Brain (organoid and tissue), 16 donors: ENCODE measurements at places on chromosomes 13 and 19. TPM values are rescaled to one million over a fixed set of nuclear protein-coding genes. Genes with fewer than 3 reads are reported as not detected.
A peak's percentile ranks its signal among the peaks of the same experiment; 100 is the strongest.

Gene IRS2
- 33.7 TPM for polyA plus RNA-seq

Gene KIR2DL1
- not detected for polyA plus RNA-seq

GRCh38 chr13:113489549-113490495 is 689 bp downstream of the DCUN1D2 start:
- peak; percentile 68 for DNase-seq

DNA sequence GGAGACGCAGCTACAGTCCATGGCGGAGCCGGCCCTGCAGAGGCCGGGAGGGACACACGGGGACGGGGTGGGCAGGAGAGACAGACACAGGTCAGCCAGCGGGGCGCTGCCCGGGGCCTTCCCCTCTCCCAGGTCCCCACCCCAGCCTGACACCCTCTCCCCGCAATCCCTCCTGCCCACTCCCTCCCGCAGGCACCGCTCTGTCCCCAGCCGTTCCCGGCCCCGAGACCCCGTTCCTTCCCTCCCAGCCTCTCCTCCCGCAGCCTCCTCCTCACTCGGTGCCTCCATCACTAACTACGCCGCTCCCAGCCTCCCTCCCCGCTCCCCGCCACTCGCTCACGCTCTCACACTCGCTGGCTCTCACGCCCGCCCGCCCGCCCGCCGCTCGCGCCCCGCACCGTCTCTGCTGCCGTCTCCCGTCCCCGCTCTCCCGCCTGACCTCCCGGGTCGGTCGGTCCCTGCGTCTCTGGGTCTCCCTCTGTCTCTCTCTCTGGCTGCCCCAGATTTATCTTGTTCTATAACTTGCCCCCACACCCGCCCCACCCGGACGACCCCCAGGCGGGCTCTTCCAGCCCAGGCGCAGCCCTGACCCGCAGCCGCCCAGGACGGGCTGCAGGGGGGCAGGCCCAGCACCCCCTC is 15.2 kb downstream of the ERFL start:
- no peak for DNase-seq

DNA sequence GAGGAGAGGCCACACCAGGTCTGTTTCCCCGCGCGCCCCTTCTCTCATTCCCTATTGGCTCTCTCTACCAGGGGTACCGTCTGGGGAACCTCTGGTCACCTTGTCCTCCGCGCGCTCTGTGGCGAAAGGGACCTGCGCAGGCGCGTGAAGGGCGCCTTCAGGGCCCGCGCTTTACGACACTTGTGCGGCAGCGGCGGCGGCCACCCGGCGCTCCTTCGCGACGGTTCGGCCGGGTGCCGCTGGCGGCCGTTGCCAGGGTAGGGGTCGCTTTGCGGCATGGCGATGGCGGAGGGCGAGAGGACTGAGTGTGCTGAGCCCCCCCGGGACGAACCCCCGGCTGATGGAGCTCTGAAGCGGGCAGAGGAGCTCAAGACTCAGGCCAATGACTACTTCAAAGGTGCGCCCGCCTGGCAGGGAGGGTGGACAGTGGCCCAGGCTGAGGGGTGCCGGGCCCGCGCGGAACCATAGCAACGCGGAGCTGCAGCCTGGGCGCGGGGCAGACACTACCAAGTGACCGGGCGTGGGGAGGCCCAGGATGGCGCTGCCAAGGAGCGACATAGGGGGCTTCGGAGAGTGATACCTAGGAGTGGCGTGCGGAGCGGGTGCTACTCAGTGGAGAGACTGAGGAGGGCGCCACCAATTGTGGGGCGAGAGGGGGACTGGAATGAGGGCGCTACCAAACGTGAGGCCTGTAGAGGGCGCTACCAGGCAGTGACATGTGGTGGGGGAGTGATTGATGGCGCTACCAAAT is at the start of gene PPP5C:
Gene PPP5C, plus strand, starts transcription at position 267 of the 751 bp plus-strand sequence. Its CDS starts 10 bp downstream, at position 277.
- DNase-seq, result peak; percentile 97

DNA sequence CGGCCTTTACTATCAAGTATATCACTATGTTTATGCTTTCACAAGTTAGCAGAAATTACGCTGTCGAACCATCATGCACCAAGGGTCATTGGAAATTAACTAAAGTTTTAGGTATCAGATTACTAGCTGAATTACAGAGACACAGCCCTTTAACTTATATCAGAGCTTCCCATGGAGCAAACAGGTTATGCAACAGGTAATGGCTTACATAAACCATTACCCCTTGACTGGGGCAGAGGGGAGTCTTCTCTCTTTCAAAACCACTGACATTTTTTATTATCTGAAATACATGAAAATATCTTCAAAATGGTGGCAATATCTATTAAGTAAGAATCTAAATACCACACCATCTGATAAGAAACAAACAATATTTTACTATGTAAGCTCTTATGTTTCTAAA is 1692.9 kb upstream of the SLC10A2 start:
- DNase-seq, result no peak

Gene SCEL
- polyA plus RNA-seq, result not detected

- DNase-seq, result no peak
These were observed 239.5 kb downstream of the EFNB2 start for GRCh38 chr13:106295971-106296370.

GRCh38 chr13:112137144-112137543 is 70.2 kb downstream of the SOX1 start:
- DNase-seq, result no peak

DNA sequence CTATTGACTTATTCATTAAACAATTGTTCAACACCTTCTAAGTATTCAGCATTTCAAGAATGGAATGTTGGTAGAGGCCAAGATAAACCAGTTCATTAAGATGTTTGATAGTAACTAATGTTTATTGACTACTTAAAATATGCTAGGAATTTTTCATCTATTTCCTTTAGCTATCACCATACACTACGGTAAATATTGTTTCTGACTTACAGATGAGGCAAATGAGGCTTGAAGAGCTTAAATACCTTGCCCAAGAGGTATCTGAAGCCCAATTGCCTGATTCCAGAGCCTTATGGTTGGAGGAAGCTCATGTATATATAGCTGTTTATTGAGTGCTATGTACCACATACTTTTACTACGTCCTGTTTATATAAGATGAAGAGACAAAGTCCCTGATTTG is 286.2 kb downstream of the NDFIP2 start:
- DNase-seq, result no peak

GRCh38 chr19:48558018-48558684 is 6.2 kb downstream of the SULT2B1 start:
- DNase-seq, result no peak

- no peak for DNase-seq
These were observed 855.6 kb downstream of the EFNB2 start for GRCh38 chr13:105679838-105680237.

Gene LIM2
- not detected for polyA plus RNA-seq

DNA sequence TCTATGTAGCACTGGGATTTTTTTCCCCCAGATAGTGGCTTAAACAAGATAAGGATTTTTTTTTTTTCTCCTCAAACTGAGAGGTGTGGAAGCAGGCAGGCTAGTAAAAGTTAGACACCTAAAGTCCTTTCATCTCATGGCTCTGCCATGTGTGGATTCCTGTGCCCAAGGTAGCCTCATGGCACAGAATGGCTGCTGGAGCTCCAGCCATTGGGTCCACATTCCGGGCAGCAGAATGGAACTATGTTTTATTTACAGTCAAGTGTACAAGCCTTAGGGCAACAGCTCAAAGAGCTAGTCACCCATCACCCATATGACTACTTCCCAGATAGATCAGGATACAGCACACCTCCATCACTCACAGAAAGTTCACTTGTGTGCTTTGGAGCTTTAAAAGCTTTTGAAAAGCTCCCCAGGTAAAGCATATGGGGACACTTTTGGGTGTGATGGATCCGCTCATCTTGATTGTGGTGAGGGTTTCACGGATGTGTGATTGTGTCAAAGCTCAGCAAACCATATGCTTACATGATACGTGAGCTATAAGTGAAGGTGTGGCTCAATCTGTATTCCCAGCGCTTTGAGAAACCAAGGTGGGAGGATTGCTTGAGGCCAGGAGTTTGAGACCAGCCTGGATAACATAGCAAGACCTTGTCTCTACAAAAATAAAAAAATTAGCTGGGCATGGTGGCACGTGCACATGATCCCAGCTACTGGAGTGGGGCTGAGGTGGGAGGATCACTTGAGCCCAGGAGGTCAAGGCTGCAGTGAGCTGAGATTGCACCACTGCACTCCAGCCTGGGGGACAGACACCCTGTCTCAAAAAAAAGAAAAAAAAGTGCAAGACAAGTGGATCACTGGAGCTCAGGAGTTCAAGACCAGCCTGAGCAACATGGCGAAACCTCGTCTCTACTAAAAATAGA is 18.1 kb downstream of the PGLS start:
- DNase-seq, result no peak

Gene SCN1B
- polyA plus RNA-seq, result 67.9 TPM

DNA sequence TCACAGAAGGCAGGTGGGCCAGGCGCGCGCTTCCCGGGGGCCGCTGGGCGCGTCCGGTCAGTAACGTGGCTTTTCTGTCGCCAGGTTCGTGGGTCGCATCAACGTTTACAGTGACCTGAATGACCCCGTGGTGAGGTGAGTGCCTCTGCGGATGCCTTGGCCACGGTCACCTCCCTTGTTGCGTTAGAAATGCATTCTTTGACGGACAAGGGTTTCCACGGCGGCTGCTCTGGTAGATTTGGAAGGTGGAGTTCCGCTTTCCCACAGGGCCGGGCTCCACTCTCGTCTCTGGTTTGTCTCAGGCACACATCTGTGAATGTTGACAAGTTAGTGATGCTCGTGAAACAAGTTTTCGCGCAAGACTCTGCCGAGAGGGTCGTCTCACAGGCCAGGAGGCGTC is 130.0 kb downstream of the ATP11A start:
- DNase-seq, result no peak

DNA sequence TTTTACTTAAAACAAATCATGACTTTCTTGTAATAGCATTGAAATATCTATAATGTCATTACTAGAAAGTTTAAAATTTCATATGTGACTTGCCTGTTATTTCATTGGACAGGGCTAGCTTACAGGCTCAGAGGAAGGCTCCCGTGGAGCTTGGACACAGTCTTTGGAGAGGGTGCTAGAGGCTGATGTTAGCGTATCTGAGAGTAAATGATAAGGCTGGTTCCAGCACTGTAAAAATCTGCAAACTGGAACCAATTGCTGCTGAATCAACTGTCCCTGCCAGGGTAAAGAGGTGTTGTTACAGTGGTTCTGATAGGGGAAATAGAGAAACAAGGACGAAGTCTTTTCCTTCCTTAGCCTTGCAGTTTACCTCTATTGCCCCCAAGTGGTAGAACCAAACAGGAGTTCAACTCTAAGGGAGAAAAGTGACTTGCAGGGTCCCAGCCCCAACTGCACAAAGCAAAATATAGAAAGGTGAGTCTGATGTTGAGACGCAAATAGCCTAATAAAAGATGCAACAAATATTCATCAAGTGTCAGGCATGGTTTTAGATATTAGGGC is 901.7 kb downstream of the DIAPH3 start:
- DNase-seq, result peak; percentile 23

GRCh38 chr13:59684105-59684504 is 479.6 kb downstream of the DIAPH3 start:
- DNase-seq, result no peak

- DNase-seq, result no peak
These were observed 12.3 kb downstream of the ATP7B start for GRCh38 chr13:51998723-51999509.
